ENCODE measurements at places on chromosomes 4 and X.

GRCh38 chr4:152828122-152828521 is 48.4 kb downstream of the ARFIP1 start:
- no peak for DNase-seq

DNA sequence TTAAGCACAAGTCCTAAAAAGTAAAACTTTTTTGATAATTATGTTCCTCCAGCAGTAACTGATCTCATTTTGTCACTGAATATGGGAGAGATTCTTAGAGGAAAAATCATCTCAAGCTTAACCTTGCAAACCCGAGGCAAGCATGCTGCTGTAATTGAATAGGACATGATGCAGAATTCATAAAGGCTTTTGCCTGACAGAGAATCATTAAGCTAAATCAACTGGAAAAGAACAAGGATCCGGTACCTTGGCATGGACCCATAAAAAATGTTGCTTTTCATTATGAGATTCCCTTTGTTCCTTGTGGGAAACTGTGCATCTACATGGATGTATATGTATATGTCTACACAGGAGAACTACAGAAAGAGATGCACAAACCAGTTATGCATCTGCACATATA is 149.1 kb downstream of the PAPSS1 start:
- no peak for DNase-seq

- no peak for DNase-seq
Measured at GRCh38 chr4:5662555-5662954, 45.8 kb downstream of the EVC2 start.

- DNase-seq = no peak
Measured at GRCh38 chr4:182875453-182876405, 41.5 kb downstream of the DCTD start.

- no peak for DNase-seq
Measured at GRCh38 chr4:163092093-163092492, 74.6 kb downstream of the NAF1 start.

GRCh38 chr4:155734065-155734464 is 24.8 kb upstream of the GUCY1B1 start:
- no peak for DNase-seq

- peak; percentile 79 for DNase-seq
Measured at GRCh38 chr4:55359397-55359916, 13.4 kb downstream of the SRD5A3 start.

- DNase-seq = no peak
Measured at GRCh38 chrX:95505721-95506120, 1178.9 kb upstream of the DIAPH2 start.

DNA sequence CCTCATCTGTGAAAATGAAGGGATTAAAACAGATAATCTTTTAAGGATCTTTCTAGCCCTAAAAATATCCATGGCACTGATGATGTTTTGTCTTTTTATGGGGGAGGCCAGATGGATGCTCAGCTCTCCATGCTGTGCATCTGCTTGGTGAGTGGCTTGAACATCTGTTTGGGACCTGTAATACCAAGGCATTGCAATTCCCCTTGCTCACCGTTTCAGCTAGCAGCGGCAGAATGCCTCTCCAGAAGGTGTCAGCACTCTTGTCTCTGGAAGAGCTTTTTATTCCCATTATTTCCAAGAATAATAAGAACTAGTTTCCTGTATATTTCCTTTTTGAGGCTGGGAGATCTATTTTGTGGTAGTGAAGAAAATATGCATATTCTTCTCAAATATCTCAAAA is 151.9 kb upstream of the ANK2 start:
- DNase-seq = no peak

DNA sequence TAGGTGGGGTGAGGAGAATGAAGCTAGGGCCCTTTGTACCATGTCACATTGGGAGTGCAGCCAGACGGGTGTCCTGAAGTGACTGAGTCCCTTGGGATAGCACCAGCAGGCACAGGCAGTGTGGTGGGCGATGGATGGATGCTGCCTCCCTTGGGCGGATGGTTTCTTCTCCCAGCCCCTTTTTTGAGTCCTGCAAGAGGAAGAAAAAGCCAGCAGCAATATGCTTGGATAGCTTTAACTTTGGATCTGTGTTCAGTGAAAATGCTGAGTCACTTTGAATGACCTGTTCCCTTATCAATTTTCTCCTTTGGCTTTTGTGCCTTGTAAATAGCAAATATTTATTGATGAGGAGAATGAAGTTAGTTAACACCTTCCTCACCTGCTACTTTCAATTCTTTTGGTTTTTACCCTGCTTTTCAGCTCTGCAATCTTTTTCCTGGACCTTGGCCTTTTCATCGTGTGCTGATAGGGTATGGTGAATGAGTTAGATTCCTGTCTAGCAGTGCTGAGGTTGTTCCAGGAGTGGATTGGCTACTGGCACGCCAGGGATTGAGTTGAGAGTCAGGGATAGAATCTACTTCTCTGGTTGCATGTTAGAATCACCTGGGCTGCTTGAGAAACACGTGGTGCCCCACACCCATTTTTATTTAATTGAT is 10.2 kb downstream of the DCUN1D4 start:
- peak; percentile 60 for DNase-seq

DNA sequence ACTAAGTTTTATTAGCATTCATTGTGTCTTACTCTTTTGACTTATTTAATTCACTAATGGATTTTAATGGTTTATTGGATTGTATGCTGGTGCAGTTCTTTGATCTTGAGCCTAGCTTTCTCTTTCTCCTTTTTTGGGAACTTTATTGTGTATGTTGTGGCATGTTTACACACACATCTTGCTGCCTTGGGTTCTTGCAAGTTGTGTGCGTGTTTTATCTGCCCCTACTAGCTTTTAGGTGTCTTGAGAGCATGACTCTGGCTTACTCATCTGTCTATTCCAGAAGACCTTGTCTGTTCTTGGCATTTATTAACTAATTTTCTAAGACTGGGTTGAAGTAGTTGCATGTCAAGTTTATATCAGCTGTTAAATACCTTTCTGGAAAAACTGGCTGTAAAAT is 2.7 kb downstream of the TMEM165 start:
- DNase-seq = peak; percentile 40

DNA sequence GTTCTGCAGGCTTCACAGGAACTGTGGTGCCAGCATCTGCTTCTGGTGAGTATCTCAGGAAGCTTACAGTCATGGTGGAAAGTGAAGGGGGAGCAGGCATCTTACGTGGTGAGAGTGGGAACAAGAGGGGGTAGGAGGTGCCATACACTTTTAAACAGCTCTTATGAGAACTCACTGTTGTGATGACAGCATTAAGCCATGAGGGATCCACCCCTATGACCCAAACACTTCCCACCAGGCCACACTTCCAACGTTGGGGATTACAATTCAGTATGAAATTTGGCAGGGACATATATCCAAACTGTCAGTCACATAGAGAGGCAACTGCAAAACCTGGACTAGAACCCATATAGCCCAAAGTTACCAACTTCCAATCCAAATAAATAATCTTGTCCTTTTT is 43.1 kb upstream of the ZCCHC12 start:
- DNase-seq = peak; percentile 22

DNA sequence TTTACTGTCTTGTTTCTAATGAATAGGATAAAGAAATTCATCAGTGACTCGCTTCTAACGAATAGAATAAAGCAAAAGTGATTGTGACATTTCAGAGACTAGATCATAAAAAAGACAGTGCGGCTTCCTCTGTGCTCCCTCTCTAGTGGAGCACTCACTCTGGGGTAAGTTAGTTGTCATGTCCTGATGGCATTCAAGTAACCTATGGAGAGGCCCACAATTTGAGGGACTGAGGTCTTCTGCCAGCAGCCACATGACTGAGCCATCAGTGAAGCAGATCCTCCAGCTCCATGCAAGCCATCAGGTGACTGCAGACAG is 72.4 kb downstream of the YIPF6 start:
- no peak for DNase-seq

DNA sequence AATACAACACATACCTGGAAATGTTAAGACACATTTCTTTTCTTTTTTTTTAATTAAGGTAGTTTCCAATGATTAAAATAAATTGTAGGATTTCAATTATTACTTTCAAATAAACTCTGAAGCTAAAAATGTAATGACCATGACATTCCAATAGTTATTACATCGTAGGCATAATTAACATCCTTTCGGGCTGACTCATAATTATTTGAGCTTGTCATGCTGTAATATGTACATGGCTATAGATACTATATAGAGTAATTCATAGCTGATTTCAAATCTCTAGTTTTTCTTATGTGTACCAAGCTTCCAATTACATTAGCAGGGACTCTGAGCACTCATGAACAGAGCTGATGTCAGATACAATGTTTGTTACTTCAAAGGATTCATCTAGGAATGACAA is 125.7 kb upstream of the GABRG1 start:
- DNase-seq = no peak

DNA sequence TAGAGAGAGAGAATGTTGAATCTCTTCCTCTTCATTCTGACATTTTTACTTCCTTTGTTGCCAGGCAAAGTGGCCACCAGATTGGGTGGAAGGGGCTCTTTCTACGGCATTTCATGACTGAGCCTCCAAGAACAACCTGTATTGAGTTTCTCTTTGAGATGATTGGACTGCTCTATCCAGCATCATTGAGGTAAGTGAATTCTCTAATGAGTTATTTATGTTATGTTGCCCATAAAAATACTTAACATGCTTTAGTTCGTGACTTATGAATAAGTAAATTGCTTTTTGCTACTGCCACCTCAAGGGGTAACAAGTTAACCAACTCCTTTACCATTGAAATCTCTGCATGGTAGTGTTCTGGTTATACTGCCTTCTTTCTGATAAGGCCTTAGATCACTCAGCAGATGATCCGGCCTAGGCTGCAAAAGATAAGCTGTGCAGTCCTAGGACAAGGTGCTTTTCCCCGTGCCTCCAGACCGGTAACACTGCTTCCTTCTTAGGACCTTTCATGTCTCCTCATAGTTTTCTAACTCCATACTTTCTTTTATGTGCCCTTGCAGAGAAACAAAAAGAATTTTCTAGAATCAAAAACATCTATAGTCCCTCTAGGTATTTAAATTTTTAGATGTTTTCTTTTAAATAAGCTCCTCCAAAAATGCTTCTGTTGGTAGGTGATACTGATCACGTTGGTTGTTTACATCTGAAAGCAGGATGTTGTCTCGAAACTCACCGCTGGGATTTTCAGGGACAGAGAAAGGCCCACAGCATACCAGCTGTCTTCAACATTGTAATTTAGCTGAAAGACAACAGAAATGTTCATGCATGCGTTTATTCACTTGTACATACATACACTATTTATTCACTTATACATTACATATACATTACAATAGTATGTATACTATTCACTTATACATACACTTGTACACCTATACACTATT is 157.1 kb upstream of the RBPJ start:
- no peak for DNase-seq

GRCh38 chr4:81724925-81725329 is 253.2 kb upstream of the RASGEF1B start:
- no peak for DNase-seq

GRCh38 chr4:185068837-185069236 is 50.5 kb downstream of the HELT start:
- DNase-seq = no peak
